BE2C (cell line): ENCODE measurements at places on chromosomes 3 and 15.

GRCh38 chr15:73335026-73335425 is 33.7 kb downstream of the HCN4 start:
- no peak for DNase-seq

DNA sequence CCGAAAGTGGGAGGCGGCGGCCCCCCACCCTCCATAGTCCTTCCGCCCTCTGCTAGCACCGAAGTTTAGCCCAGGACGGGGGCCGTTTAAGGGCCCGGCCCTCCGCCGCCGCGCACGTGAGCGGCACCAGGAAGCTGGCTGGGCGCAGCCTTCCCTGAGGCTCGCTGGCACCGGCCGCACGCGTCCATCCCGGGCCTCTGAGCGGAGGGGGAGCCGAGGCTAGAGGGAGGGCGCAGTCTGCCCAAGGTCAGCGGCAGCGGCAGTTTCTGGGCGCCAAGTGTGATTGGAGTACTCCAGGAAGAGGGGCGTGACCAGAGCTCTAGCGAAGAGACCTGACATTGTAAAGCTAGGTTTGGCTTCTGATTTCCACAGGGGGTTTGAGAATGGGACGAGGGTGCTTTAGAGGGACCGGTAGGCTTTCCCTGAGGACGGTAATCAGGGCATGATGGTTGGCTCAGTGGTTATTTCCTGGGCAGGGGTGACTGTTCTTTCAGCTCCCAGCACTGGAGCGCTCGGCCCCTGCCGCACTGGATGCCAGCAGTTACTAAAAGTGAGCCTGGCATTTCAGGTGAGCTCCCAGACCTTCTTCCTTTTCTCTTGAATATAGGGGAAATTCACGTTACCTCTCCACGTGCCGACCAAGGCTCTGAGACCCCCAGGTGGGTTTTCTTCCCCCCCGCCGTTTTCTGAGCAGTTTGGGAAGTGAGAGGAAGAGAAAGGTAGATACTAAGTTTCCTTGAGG is 853 bp downstream of the TEX264 start:
- peak; percentile 24 for DNase-seq

GRCh38 chr3:143124601-143125520 is 5.3 kb downstream of the CHST2 start:
- no peak for DNase-seq

DNA sequence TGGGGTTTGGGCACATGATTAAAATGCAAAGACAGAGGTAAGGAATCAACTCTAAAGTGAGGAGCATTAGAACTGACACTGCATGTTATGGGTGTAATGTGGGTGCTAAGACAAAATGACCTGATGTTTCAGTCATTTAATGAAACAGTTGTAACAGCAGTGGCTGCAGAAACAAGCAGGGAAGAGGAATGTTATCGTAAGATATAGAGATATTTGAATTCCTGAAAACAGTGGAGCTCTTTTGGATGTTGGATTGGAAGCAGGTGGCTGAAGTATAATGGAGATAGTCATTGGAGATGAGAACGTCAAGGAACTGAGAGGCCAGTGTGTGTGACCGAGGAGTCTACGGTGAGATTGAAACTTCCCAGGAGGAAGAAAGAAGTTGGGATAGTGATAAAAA is 1065.2 kb downstream of the ZPLD1 start:
- DNase-seq: no peak

- DNase-seq: no peak
Measured at GRCh38 chr15:40926659-40927494, 2.3 kb upstream of the DLL4 start.

DNA sequence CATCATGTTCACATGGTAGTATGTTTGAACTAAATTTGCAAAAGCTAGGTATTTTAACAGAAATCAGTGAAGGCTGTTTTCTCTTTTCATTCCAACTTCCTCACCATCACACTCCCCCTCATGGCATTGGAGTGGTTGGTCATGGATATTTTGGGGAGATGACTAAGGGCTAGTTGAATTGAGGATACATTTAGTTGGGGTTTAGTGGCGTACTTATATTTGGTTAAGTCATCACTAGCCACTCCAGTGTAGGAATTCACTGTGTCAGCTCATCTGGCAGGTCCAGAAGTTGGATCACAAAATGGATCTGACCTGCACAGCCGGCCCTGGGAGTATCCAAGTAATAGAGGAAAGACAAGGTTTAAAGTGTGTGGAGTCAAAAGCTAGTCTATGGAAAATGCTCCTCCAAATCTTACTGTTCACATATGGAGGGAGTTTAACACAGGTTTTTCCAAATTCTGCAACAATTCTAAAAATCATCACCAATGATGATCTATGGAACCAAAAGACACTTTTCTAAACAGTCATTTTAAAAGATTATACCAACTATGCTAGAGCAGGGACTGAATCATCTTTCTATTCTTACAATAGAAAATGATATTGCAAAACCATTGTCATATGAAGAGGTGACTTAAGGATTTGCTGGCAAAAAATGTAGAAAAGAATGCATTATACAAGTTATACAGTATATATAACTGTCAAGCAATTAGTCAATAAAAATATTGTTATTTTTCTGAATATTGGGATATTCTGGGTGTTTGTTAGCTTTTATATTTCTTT is 247.8 kb upstream of the PEX5L start:
- no peak for DNase-seq

- DNase-seq: no peak
Measured at GRCh38 chr3:65168547-65168946, 480.7 kb upstream of the ADAMTS9 start.

DNA sequence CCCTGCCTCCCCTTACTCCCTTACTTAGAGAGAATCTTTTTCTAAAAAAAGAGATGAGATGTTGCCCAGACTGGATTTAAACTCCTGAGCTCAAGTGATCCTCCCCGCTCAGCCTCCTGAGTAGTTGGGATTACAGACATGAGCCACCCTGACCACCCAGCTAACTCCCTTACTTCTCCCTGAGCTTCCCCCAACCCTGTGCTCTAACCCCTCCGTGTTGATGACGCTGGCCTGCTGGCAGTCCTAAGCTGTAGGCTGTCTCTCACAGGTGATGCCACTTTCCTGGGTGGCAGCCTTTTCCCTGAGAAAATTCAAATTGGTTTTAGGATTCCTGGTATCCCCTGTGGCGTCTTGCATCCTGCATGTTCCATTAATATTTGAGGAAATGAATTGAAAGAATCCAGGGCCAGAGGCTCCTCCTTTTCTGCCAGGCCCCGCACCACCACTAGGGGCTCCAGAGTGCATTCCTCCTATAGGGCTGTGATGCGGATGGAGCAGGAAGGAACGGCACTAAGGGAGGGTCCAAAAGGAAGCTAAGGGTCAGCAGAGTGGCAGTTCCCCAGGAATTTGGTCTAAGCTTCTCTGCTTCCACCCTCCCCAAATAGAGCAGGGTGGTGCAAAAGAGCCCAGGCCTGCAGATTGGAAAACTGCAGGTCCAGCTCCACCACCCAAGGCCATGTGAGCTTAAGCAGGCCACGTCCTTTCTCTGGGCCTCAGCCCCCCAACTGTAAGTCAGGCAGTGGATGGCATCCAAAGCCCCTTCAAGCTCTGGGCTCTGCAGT is 101.1 kb downstream of the DAPK2 start:
- peak; percentile 79 for DNase-seq

- no peak for DNase-seq
Measured at GRCh38 chr3:133797396-133798105, 8.1 kb upstream of the SRPRB start.

GRCh38 chr3:192080336-192080735 is 619.4 kb downstream of the PYDC2 start:
- DNase-seq: no peak

- DNase-seq: no peak
Measured at GRCh38 chr3:115160295-115160694, 13.2 kb upstream of the ZBTB20 start.

DNA sequence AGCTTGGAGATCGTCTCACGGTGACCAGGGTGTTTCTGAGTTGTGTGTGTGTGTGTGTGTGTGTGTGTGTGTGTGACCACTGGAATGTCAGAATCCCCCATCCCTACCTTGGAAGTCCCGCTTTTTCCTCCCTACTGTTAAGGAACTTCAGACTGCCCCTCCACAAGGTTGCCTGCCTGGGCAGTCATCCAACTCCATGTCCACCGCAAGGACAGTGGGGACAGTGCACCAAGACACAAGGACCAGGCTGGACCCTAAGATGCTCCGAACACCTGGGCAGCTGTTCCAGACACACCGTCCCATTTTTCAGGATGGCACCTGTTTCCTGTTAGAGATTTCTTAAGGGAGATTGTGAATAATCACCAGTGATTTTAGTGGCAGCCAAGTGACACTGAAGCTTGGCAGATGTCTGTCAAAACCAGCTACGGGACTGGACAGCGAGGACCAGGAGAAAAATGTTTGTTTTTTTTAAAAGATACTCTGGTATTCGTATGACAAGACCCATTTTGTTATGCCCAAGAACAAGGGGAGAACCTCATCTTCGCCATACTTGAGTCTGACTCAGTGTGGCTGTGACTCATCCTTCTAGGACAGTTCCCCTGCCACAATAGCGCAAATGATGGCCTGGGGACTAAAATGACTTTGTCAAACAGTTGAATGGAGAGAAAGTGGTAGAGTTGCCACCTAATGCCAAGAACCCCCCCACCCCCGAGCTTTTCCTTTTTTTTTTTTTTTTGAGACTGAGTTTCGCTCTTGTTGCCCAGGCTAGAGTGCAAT is 15.5 kb downstream of the PAQR9 start:
- DNase-seq: no peak

DNA sequence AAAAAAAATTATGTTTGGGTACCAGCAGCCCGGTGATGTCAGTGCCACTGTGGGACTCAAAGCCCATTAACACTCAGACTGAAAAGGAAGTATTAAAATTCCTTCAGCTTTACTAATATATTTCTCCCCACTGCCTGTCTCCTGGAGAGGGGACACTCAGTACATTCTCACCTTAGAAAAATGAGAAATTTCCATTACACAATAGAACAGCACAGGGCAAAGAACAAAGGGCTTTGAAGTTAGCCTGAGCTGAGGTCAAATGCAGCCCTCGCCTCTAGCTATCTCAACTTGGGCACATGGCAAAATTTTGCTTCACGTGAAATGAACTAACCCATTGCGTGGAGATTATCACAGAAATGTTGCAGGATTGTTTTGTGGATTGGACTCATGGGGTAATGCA is 80.8 kb downstream of the RARB start:
- no peak for DNase-seq

GRCh38 chr15:47796339-47796738 is 79.0 kb downstream of the SEMA6D start:
- no peak for DNase-seq

DNA sequence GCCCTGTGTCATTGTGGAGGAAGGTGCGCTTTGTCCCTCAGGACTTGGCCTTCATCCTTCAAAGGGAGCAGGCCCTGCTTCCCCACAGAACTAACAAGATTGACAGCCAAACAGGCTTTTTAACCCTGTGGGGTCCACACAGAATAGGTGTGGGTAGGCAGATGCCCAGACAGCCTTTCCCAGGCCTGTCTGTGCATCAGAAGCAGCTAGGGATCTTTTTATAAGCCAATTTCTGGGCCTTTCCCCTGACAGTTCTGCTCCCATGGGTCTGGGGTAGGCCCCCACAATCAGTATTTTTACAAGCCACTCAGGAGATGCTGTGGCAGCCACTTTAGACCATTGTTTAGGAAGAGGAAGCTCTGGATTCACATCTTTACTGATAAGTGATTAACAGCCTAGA is 69.2 kb downstream of the MRPL46 start:
- DNase-seq: no peak

DNA sequence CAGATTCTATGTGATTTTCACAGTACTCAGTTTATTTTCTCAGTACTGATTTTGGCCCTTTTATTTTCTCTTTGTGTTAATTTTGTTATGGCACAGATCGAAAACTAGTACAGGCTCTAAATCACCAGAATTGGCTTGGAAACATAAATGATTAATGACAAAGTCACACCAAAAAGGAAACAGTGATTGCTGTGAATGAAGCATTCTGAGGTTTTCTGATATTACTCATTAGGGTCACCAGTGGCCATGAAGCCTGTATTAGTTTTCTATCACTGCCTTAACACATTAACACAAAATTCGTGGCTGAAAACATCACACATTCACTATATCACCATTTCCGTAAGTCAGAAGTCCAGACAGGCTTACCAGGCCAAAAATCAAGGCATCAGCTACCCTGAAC is 343.0 kb upstream of the THRB start:
- DNase-seq: no peak

GRCh38 chr3:136142592-136142991 is 53.5 kb downstream of the MSL2 start:
- DNase-seq: no peak
